ENCODE measurements at places on chromosomes 4 and X.

DNA sequence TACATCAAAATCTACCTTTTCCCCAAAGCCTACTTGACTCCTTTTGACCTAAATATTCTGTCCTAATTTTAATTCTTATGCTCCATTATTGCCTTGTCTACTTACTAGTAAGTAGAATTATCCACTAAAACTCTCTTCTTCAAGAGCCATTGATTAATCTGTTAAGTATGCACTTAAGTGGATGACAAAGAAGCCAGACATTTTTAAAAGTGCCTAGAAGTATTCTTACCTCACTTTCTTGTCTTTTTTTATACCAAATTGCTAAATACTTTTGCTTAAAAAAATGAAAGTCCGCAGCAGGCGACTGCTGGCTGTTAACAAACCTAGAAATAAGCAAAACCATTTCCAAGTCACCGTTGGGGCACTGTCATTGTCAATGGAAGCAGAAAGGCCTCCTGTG is 20.1 kb upstream of the FRMPD4 start:
- no peak for DNase-seq

DNA sequence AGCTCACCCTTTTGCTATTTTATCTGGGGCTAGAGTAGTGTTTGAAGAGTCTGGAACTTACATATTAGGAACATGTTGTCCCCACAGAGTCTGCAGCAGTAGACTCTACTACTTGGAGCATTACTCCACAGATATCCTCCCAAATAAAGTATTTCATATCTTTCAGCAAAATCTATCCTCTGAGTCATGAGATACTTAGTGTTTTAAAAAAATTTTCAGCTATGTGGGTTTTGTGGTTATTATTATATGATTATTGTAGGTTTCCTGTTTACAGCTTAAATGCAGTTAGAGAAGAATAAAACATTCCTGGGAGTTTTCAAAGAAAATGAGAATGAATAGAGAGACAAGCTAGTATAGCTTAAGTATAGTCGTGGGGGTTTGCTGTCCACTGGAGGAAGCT is 30.9 kb downstream of the PAGE2 start:
- DNase-seq, result no peak

GRCh38 chr4:14329228-14329627 is 673.1 kb upstream of the CPEB2 start:
- no peak for DNase-seq

- peak; percentile 42 for DNase-seq
Measured at GRCh38 chr4:37685823-37686372, 278 bp downstream of the RELL1 start.

Data from stimulated activated CD8-positive, alpha-beta memory T cell treated with anti-CD3 and anti-CD28 coated beads, Interleukin-7, amount 100 ng/mL, for 4 hours (primary cell).